ENCODE measurements at places on chromosomes 1 and 21. TPM values are rescaled to one million over a fixed set of nuclear protein-coding genes. Genes with fewer than 3 reads are reported as not detected.
A peak's percentile ranks its signal among the peaks of the same experiment; 100 is the strongest.

The LMX1A gene
- not detected for total RNA-seq

The VTCN1 gene
- total RNA-seq: not detected

The C1orf116 gene
- total RNA-seq: not detected

The SH3GLB1 gene
- total RNA-seq: 39.2 TPM

- peak; percentile 46 for DNase-seq
Measured at GRCh38 chr1:88647249-88647645, 36.8 kb upstream of the PKN2 start.

DNA sequence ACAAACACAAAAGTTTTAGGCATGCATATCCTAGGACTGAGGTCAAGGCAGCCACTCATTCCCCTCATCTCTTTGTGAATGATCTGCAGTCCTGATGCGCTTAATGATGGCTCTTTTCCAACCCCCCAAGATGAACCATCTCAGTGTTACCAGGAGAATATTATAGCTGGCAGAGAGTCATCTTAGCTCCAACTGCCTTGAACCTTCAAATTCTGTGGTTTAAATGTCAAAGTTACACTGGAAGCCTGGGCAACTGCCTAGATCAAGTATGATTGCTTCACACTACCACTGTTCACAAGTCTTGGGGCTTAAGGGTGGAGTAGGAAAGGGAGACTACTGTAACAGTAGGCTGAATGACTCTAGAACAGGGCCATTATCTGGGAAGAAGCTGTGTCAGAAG lies 8.0 kb upstream of the MYBPHL start:
- DNase-seq: peak; percentile 80

DNA sequence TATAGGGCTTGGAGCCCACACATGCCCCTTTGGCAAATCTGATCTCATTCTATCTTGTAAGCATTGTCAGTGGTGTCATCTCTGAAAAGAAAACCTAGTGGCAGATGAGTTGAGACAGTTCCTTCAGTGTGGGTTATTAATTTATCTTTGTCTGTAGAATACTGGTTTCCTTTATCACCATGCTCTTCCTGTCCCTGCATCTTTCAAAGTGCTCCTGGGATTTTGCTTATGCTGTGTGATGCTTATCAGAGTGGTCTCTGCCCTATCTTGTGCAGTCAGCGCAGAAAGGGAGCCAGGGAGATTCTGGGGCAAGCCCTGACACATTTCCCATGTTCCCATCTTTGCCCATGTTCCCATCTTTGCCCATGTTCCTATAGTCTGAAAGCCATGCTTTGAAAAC lies 402.9 kb downstream of the RWDD3 start:
- DNase-seq: no peak

The NTRK1 gene
- total RNA-seq: not detected

The RIMKLA gene
- total RNA-seq: not detected

DNA sequence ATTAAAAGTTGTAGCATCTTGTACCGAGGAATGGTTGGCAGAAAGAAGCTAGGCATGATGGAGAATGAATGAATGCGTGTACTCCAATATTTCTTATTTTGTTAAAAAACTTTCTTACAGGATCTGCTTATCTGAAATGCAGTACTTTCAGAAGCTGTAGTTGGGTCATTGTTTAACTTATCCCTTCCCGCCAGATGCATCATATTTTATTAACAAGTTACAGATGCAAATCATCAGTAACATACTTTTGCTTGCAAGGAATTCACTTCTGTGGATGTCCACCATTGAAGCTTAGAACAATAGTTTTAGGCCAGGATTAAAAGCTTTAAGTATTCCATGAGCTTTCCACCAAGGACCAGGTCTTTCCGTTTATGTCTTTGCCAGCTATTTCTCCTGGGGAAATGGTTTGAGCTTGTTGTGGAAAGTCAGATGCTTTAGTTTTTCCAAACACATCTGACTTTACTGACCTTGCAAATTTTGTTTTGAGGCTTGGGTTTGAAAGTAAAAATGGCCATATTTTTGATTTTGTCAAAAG lies 65.4 kb downstream of the PATJ start:
- DNase-seq: no peak

The PRAMEF11 gene
- not detected for total RNA-seq

DNA sequence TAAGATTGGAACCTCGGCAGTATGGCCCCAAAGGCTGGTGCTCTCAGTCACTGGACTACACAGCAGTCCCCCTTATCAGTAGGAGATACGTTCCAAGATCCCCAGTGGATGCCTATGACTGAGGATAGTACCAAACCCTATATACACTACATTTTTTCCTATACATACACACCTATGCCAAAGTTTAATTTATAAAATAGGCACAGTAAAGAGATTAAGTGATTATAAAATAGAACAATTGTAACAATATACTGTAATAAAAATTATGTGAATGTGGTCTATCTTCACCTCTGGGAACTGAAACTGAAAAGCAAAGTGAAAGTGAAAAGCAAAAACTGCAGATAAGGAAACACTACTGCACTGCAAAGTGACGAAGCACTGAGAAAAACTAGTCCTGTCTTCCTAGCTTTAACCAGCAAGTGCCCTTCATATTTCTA lies 96.8 kb downstream of the INTS7 start:
- no peak for DNase-seq

DNA sequence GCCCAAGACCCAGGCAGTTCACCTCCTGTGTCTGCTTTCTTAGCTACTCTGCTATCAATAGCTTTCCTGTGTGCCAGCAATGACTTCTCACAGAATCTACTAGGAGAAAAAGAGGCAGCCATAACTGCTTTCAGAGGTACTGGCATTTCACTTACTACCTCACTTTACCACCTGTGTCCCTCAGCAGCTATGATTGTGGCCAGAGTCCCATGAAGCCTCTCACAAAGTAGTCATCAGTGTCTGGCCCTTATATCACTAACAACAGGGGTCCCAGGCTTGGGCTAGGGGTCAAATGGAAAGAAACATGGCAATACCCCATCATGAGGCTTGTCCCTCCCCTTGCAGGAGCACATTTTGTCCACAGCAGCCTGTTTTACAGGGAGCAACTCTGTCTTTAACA lies 62.7 kb upstream of the EPS8L3 start:
- no peak for DNase-seq

DNA sequence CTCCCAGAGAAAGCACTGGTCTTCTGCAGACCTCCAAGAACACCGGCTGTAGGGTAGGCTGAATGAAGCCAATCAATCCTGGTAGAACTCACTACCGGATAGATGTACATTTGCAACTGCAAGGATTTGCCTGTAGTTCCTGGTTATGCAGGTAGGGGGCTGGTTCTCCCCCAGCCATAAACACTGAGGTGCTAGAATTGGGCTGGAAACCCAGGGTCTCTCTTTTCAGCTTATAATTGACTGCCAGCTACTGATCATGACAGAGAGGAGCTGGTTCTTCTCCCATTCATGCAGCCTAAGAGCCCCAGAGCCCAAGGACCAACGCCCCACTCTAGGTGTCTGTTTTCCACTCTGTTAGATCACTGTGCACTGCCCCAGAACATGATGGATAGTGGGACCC lies 21.5 kb upstream of the MTARC2 start:
- no peak for DNase-seq

- DNase-seq: no peak
Measured at GRCh38 chr1:14332158-14332557, 266.3 kb upstream of the KAZN start.

The TMCC2 gene
- total RNA-seq: 2.8 TPM

GRCh38 chr21:17045214-17045853 lies 467.5 kb upstream of the CXADR start:
- peak; percentile 41 for DNase-seq

The ACTL8 gene
- total RNA-seq: not detected

- no peak for DNase-seq
Measured at GRCh38 chr21:35370071-35370470, 321.0 kb upstream of the RUNX1 start.

The AMY1A gene
- not detected for total RNA-seq

The PRELP gene
- total RNA-seq: 0.06 TPM

GRCh38 chr1:150528196-150528595 lies 12.6 kb downstream of the FALEC start:
- peak; percentile 50 for DNase-seq

- DNase-seq: no peak
Measured at GRCh38 chr1:221200464-221200863, 321.2 kb downstream of the HLX start.

The HSPA13 gene
- 54.6 TPM for total RNA-seq

DNA sequence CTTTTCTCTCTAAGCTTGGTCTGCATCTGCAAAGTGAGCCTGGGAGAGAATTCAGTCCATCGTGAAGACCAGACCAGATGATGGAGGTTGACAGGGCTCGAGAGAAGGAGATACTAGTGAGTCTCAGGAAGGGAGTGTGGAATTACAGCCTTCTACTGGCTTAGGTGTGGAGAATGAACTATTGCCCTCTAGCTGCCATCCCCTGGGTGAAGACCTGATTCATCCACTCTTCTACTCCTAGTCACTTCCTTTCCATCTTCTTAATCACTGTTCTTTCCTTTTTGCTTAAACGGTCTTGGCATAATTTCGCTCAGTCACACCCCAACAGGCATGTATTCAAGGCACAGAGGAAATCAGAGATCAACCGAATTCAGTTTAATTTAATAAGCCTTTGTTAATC lies 34.0 kb upstream of the HSD17B7 start:
- DNase-seq: peak; percentile 42

GRCh38 chr21:38241029-38241740 lies 15.6 kb upstream of the KCNJ15 start:
- DNase-seq: peak; percentile 86

Data from LHCN-M2 (cell line).